ENCODE measurements at places on chromosomes 6 and 20.

GRCh38 chr6:1024161-1024560, 287.7 kb upstream of the FOXQ1 start:
- no peak for DNase-seq

DNA sequence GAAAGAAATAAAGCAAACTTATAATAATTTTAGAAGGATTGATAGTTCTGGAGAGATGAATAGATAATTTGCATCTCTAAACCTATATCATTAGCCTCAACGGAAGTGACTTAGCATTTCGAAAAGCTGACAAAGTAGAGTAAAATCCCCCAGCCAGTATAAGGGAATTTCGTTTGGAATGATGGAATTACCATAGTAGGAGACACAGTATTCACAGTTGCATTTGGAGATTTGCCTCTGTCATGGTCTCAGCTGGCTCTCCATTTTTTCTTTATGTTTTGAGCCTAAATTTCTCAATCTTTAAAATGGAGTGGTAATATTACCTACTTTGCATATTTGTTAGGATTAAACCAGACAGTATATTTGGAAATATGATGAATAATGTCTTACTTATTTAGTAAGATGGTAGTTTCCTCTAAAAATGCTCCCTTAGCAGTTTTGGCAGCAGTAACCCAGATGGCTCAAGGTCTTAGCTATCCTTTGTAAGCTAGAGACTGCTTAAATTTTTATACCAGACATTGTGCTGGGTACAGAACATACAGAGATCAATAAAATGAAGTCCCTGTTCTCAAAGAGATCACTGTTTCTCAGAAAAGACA, 58.2 kb downstream of the SMAP1 start:
- no peak for DNase-seq

DNA sequence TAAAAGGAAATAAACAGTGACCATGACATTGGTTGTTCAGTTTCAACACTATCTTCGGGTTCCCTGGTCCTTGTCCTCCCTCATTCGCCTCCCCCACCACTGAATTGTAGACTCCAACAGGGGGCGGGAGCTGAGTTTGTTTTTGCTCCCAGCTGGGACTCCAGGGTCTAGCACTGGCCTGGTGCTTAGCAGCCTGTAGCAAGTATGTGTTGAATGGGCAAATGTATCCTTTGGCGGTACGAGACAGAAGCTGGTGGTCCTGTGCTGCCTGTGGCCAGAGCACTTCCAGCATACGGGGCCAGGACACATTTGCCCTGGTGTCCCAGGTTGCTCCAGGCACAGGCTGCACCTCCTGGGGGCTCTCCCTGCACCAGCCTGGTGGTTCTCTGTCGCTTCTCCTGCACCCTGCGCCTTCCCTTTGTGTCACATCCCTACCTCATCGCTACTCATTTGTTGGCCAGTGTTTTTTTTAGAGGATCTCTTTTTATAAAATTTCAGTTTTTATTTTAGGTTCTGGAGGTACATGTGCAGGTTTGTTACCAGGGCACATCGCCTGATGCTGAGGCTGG, 40.1 kb downstream of the PHACTR3 start:
- DNase-seq = no peak

- no peak for DNase-seq
These were observed 18.9 kb downstream of the TREML1 start for GRCh38 chr6:41135062-41135832.

DNA sequence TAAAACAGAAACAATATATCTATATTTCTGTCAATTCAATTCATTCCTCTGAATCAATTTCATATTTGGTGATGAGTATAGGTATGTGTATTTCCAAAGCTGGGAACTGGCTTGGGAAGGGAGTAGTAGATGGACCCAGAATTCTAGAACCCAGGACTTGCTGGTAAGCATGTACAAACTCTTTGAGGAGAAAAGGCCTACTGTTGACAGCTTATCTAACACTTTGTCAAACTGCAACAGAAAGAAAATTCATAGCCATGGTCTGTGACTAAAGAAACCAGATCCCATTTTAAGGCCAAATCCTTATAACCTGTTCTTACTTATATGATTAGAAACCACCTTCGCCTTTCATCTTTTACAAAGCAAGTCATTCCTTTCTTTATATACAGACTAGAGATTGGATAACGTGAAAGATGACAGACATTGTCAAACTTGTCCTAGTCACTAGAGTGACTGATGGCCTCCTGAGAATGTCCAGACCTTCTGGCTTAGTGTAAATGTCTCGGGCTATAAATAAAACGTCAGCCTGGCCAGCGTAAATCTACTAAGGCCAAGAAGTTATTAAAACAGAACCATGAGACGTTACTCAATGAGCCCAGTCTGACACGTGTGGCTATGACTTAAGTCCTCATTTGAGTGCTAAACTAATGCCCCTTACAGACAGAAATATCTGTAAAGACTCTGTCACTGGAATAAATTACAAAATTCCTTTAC, 152.3 kb downstream of the ALDH8A1 start:
- no peak for DNase-seq

GRCh38 chr6:110815015-110815410, 256 bp downstream of the CDK19 start:
- no peak for DNase-seq

GRCh38 chr6:138287144-138287955, 69.1 kb upstream of the PBOV1 start:
- DNase-seq = no peak

- no peak for DNase-seq
These were observed 24.2 kb upstream of the PAQR8 start for GRCh38 chr6:52337633-52338290.

DNA sequence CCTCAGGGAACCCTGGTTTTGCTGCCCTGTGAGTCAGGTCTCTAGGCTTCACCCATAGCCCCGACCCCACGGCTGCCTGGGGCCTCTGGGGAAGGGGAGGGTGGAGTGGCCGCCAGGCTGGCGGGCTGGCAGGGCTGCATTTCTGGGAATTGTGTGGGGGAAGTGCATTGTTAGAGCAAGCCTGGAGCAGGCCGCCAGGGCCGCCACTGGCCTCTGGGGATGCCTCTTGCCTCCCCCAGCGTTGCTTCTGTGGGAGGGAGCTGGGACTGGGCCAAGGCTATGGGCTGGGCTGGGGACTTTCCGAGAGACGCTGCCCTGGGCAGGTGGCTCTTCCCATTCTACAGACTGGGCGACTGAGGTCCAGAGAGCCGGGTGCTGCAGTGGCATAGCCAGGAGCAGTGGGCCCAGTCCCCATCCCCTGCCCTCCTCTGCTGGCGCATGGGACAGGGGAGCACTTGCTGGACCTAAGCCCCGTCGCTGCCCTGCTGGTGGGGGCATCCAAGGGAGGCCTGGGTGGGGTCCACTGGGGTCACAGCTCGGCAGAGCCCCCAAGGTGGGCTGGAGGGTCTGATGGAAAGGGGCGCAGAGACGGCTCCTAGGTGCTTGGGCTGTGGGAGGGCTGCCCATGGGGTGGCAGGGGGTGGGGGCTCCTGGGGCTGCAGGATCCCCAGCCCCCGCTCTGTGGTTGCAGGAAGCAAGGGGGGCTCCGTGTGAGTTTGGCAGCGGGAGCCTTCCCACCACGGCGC, 6.6 kb upstream of the SOX18 start:
- peak; percentile 25 for DNase-seq

DNA sequence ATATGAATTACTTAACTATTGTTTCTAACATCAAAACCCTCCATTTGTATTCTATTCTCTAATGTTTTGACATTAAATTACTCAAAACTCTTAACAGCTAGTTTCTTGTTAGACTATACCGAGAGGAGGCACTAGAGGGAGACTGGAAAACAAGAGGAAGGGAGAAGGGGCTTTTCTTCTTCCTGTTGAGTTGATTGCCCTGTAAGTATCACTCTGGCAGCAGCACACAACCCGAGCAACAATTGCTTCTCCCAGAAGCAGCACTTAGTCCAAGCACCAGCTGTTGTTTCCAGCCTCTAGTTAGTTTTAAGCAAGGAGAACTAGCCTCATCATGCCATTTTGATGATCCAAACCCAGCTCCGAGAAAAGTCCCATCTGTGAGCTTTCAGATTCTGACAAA, 603.8 kb downstream of the PRKN start:
- DNase-seq = peak; percentile 10

DNA sequence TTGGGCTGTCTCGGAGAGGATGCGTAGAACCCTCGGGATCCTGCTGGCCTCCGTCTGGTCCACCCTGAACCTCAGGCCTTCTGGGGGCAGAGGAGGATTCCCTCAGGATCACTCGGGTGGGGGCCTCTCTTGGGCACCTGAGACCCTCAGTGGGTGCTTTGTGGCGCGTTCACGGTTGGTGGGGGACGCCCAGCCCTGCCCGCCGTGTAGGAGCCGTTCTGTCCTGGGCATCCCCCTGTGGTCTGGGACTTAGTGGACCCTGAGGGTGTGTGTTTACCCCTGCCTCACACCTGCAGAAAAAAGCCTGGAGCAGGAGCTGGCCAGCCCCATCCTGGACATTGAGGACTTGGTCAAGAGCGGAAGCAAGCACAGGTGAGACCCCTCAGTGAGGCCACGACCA, 7.6 kb downstream of the RTEL1 start:
- no peak for DNase-seq

- DNase-seq = no peak
These were observed 4.2 kb downstream of the ENTPD6 start for GRCh38 chr20:25199473-25200260.

GRCh38 chr20:12028771-12029170, 111.1 kb downstream of the BTBD3 start:
- DNase-seq = no peak

- no peak for DNase-seq
These were observed 10.3 kb upstream of the MYB start for GRCh38 chr6:135170849-135171248.

DNA sequence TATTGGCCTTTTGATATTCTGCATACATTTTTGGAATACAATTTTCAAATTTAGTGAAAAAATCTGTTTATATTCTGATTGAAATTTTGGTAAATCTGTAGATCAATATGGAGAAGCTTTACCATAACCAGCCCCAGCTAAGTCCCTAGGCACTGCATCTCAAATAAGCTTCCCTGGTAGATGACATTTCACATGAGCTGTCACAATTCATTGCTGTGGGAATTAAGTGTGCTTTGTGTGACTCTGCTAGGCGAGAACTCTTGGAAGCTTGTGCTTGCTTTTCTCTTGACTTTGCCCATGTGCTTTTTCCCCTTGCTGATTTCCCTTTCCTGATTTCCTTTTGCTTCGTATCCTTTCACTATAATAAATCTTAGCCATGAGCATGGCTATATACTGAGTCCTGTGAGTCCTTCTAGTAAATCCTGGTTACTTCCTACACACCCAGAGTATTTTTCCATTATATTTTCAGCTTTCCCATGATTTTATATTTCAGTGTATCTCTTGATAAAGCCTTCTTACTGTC, 166.5 kb upstream of the MMS22L start:
- DNase-seq = no peak

- no peak for DNase-seq
These were observed 53.4 kb downstream of the TRAF3IP2 start for GRCh38 chr6:111552241-111552744.

DNA sequence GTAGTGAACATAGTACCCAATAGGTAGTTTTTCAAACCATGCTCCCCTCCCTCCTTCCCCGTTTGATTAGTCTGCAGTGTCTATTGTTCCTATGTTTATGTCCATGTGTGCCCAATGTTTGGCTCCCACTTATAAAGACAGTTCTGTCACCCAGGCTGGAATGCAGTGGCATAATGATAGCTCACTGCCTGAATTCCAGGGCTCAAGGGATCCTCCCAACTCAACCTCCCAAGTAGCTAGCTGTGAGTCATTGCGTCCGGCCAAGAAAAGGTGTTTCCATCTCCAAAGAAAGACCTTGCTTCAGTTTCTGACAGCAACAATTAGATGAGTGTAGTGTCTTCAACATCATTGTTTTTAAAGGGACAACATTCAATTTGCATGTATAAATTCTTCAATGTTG, 131.1 kb upstream of the CEP162 start:
- no peak for DNase-seq

- no peak for DNase-seq
These were observed 294.5 kb upstream of the PLCB4 start for GRCh38 chr20:8774412-8774811.

- DNase-seq = peak; percentile 40
These were observed 412 bp downstream of the TRIB3 start for GRCh38 chr20:380763-381580.

- DNase-seq = no peak
These were observed 84.9 kb upstream of the TMEM181 start for GRCh38 chr6:158474961-158475343.

DNA sequence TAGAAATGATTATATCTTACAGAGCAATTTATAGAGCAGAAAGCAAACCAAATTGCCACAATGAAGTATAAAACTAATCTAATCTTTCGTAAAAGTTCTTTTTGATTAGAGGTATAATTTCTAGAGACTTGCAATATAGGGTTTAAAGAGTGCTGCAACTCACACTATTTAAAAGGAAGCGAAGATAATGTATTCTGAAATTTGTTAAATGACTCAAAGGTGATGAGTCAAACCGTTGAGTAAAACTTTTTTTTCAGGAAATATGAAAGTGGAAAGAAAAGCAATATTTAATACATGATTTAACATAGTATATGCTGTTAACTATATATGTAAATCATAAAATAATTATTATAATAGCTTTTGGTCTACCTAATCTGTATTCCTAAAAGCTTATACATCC, 133.6 kb downstream of the SYNE1 start:
- no peak for DNase-seq
